ENCODE measurements at places on chromosomes 13 and 19. TPM values are rescaled to one million over a fixed set of nuclear protein-coding genes. Genes with fewer than 3 reads are reported as not detected.

- DNase-seq: no peak
Measured at GRCh38 chr13:46489586-46490023, 63.4 kb upstream of the LRCH1 start.

- DNase-seq: no peak
Measured at GRCh38 chr19:2588081-2588777, 112.3 kb downstream of the GADD45B start.

DNA sequence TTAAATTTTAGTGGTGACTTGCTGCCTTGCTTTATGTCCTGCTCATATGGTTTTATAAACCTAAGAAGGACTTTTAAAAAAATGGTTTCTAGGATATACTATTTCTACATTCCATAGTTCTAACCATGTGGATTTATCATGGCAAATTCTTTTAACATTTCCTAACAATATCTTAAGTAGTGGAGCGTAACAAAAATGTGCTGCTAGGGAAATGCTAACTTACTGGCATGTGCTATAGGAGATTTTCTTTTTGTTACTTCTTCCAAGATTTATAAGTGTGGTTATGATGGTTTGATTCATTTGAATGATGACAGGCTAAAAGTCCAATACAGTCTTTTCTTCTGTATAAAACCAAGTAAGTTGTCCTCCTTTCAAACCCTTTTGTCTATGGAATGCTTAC is 713.7 kb downstream of the SLITRK1 start:
- no peak for DNase-seq

- DNase-seq: no peak
Measured at GRCh38 chr13:45051315-45051714, 62.0 kb downstream of the GPALPP1 start.

Gene CEACAM19
- total RNA-seq: 11.0 TPM

Gene VAV1
- not detected for total RNA-seq

Gene PPP1R37
- total RNA-seq: 36.2 TPM

Gene PSG1
- total RNA-seq: not detected

Gene CD33
- not detected for total RNA-seq

Gene LAIR1
- 0.92 TPM for total RNA-seq

Gene TMEM38A
- 5.7 TPM for total RNA-seq

Data from mesothelial cell of epicardium (in vitro differentiated cells).